ENCODE measurements at places on chromosomes 13 and 19.
A peak's percentile ranks its signal among the peaks of the same experiment; 100 is the strongest.

DNA sequence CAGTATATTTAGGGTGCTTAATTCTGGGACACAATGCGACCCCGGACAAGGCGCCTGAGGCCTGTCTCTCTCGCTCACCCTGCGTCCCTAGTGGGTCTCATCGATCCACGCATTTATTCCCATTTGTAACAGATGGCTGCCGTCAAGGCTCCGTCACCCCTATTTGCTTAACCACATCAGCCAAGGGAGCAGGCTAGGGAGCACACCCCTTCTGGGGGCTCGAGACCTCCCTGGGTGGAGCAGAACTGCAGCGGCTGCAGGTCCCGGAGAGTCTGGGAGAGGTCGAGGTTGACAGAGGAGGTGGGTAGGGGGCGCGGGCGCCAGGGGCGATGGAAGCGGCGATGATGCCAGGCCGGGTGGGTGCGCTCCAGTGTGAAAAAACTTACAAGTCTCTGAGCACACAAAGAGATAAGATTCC lies 507 bp downstream of the ALG5 start:
- peak; percentile 6 for DNase-seq

GRCh38 chr13:34628209-34628682 lies 313.8 kb upstream of the NBEA start:
- DNase-seq: no peak

GRCh38 chr13:40588101-40588500 lies 78.3 kb downstream of the FOXO1 start:
- DNase-seq: no peak

DNA sequence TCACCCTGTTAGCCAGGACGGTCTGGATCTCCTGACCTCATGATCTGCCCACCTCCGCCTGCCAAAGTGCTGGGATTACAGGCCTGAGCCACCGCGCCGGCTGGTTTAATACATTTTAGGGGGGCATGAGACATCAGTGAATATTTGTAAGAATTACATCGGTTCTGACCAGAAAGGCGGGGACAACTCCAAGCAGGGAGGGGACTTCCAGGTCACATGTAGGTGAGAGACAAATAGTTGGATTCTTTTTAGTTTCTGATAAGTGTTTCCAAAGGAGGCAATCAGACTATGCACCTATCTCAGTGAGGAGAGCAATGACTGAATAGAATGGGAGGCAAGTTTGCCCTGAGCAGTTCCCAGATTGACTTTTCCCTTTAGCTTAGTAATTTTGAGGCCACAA lies 3.7 kb upstream of the ZNF552 start:
- DNase-seq: no peak

GRCh38 chr13:22862478-22862877 lies 318.3 kb upstream of the SGCG start:
- DNase-seq: no peak

DNA sequence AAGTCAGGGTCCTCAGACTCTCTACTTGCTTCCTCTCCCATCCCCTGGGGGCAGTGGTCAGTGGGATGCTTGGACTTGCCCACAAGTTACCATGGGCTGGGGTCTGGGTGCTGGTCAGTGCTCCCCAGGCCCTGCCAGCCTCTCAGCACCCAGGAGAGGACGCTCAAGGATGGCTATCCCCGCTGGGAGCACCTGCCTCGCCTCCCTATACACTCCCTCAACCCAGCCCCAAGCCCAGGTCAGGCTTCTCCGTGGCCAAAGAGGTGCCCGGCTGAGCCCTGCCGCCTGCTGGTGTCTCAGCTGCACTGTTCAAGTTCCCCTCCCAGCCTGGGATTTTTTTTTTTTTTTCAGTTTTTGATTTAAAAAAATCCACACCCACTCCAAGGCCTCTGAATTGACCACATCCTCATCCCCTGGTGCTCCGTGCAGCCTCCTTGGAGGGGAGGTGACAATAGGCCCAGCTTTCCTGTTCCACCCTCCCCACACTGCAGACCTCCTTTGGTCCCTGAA lies 10.8 kb downstream of the F2RL3 start:
- no peak for DNase-seq

DNA sequence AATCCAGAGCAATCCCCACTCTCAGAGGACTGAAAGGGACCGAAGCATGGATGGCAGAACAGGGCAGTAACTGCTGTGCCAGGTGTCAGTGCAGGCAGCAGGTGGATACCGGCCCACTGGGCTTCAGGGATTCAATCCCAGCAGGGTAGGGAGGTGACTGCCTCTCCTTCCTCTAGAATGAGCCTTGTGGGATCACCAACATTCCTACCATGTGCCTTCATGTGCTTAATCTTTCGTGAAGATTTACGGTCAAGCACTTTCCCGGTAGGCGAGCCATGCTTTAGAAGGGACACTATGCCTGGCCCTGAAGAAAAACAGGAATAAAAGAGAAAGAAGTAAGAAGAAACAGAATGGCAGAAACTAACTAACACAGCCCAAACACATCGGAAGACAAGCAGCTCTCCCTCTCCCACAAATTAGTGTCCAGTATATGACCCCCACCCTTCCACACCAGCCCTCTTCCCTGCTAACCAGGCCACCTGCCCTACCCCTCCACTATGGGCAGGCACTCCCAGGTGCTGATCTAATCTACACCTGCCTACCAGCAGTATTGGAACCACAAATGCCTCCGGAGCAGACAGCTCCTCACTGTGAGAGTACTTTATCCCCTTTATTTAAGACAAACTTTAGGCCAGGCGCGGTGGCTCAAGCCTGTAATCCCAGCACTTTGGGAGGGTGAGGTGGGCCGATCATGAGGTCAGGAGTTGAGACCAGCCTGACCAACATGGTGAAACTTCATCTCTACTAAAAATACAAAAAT lies 162.5 kb downstream of the NUFIP1 start:
- no peak for DNase-seq

DNA sequence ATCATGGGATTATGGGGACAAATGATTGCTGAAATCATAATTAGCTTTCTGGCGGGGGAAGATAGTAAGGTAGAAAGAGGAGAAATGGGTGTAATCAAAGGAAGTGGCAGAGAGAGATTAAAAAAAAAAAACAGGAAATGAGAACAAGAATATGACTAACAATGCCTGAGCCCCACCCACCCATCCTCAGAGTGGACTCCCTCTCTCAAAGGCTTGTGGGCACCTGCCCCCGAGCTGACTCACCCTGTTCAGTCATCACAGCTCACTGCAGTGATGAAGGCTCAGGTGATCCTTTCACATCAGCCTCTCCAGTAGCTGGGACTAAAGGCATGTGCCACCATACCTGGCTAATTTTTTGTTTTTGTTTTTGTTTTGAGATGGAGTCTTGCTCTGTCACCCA lies 26.4 kb upstream of the TPT1 start:
- DNase-seq: peak; percentile 38

DNA sequence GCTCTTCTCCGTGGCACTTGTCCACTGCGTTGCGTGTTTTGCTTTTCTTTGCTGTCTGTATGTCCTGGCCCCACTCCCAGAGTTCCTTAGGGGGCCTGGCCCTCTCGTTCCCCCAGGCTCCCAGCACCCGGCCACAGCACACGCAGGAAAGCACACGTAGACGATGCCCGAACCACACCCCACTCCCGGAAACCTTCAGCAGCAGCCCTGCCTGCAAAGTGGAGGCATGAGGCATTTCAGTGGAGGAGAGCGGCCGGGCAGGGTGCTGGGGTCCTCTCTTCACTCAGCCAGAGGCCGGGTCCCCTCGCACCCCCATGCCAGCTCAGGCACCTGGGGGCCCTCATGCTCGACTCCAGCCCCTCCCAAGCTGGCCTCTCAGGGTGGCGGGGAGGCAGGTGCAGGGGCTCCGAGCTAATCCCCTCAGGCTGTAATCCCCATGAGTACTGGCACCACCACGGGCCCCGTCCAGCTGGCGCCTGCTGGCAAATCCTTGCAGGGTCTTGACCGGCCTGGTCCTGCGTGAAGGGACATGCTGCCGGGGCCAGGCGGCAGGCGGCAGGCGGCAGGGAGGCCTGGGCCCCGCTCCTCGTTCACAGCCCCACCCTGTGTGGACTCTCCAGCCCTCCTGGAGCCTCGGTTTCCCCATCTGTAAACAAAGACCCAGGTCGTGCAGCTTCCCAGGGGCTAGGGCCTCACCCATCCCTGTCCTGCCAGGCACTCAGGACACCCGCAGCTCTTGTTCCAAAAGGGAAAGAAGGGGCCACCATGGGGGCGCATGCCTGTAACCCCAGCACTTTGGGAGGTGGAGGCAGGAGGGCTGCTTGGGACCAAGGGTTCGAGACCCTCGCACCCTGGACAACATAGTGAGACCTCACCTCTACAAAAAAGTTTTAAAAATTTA lies 7.0 kb downstream of the PIP5K1C start:
- no peak for DNase-seq

DNA sequence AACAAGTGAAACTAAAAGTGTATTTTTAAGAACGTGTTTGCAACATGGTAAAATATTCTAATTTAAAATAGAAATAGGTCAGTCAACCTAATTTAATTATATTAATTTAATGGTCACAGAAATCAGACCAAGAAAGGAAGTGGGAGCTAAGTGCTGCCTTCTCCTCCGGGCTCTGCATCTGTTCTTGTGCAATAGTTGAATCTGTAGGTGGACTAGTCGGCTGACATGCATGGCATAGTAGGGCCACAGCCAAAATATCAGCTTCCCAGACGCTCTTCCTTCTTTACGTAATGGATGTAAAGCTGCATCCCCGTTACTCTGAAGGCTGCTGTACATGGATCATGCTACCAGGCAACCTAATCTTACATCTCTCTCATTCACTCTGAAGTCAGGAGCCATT lies 47.3 kb downstream of the COL4A1 start:
- DNase-seq: no peak

DNA sequence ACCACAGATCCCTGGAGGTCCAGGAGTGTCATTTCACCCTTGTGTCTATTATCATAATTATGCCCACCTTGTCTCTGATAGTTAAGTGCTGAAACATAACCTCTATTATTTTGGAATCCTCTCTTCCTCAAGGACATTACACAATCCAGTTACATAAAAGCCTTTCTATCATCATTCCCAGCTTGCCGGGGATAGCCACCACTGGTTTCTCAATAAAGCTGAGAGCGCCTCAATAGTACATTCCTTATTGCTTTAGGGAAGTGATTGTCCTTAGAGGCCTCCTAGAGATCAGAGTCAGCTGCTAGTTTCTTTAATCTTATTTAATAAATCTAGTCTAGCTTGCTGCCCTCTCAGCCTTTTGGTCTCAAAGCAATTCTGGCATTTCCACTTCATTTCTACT lies 490.0 kb upstream of the ATXN8OS start:
- DNase-seq: no peak

DNA sequence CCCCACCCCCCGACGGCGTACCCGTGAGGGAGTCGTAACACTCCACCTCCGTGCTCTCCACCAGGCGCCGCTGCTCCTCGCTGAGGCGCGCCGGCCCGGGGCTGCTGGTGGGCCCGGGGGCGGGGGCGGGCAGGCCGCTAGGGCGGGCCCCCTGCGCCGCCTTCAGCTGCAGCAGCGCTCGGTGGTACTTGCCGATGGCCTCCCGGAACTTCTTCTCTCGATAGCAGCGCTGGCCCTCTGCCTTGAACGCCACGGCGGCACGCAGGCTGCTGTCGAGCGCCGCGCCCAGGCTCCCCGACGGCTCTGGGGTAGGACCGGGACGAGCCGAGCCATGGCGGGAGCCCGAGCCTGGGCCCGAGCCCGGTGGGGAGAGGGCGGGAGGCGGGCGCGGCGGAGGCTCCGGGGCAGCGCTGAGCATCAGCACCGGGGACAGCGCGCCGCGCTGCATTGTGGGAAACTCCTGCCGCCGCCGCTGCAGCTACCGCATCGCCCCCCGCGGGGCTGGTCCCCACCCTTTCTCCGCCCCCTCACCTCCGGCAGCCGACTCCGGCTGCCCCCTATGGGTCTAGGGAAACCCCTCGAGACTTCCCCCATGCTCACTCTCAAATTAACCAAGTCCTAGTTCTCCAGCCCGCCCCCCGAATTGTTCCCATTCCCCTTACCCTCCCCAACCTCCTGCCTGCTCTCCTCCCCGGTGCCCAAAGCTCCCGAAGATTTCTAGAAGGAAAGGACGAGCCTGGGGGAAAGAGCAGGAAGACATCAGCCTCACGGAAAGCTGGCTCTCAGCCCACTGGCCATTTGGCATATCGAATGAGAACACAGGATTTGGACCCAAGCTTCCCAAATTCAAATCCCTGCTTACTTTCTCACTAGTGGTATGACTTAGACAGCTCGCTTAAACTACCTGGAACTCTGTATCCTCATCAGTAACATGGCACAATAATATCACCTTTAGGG lies at the start of gene TTC9B:
Gene TTC9B, minus strand, starts transcription at position 451 of the 957 bp plus-strand sequence. Its CDS starts 3 bp downstream, at position 448.
- DNase-seq: peak; percentile 8

GRCh38 chr13:75319254-75319653 lies 162.7 kb downstream of the TBC1D4 start:
- DNase-seq: no peak

DNA sequence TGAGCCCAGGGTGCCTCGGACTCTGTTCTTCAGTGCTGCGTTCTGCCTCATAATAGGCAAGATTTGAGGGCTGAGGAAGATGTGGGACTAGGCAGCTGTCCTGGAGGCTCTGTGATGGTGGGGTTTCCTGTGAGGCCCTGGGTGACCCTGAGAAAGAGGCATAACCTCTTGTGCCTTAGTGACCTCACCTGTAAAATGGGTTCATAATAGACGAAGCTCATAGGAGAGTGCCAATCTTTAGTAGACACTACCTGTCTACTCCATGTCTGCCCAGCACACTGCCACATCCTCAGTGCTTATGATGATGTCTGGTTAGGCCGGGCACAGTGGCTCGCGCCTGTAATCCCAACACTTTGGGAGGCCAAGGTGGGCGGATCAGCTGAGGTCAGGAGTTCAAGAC lies 23.4 kb downstream of the RRAS start:
- DNase-seq: no peak

GRCh38 chr19:43731346-43731745 lies 15.5 kb downstream of the IRGC start:
- DNase-seq: no peak

DNA sequence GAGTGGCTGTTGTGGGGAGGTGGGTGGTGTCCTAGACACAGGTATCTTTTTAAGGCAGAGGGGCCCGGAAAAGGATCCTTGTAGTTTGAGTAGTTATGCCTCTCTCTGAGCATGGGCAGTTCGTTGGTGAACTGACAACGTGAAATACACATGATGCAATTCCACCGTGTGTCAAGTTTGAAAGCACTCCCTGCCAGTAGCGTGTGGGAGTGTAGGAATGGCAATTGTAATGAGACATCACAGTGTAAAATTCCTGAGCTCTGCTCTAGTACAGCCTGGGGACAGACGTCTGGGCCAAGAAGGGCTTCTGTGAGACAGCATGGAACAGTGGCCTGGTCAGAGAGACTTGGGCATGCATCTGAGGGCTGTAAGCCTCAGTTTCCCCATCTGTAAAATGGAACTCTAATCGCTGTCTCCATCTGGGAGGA lies 10.4 kb upstream of the ASF1B start:
- no peak for DNase-seq

DNA sequence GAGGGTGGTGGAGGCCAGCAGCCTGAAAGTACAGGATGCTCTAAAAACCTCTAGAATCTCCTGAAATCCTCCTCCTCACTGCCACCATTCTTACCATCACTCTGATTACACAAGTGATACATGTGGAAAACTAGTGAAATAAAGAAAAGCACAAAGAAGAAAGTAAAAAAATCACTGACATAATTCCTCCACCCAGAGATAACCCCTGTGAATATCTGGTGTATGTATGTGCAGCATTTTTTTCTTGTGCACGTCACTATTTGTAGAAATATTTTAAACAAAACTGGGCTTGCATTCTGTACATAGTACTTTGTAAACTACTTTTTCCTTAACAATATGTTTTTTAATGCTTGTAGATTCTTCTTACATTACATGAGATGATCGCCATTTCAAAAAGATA lies 73.2 kb downstream of the CDADC1 start:
- no peak for DNase-seq

GRCh38 chr19:51294211-51294976 lies 17.1 kb upstream of the IGLON5 start:
- no peak for DNase-seq
